Tongue (tissue), 3 donors: ENCODE measurements at places on chromosomes 12 and 14. TPM values are rescaled to one million over a fixed set of nuclear protein-coding genes. Genes with fewer than 3 reads are reported as not detected.

- no peak for DNase-seq
These were observed 293.0 kb downstream of the BTG1 start for GRCh38 chr12:91852634-91853033.

- no peak for DNase-seq
These were observed 488.3 kb upstream of the ATXN7L3B start for GRCh38 chr12:74049348-74049747.

DNA sequence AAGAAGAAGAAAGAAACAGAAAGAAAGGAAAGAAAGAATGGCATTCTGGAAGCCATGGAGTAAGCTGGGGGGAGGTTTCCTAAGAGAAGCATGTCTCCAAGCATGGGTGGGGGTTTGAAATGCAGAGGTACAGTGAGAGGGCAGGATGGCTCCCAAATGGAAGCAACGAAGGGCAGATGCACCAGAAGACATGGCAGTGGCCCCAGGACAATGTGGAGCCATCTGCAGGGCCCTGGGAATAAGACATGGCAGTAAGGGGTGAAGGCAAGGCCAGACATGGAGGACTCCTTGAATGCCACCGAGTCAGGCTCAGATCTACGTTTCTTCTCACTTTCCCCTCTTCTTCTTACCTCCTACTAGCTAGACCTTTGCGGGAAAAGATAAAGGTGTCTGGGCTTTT is 4.7 kb upstream of the COL2A1 start:
- DNase-seq, result no peak

GRCh38 chr12:16881986-16882570 is 276.1 kb upstream of the LMO3 start:
- no peak for DNase-seq

GRCh38 chr12:104348283-104348993 is 44.9 kb downstream of the EID3 start:
- no peak for DNase-seq

ACSM4 gene
- not detected for total RNA-seq

DNA sequence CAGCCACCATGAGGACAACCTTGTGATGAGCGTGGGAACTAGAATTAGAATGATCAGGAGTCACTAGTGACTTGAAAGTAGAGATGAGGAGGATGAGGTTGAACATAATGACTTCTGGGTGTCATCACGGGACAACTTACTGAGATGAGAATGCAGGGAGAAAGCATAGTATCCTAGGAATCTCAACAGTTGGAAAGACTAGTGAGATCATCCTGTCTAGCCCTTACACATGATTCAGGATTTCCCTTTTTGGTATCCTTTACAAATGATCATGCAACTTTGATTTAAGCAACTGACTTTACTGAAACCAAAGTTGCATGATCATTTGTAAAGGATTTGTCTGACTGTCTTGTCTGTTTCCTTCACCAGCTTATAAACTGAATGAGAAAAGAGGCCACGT is 51.8 kb upstream of the HIF1A start:
- no peak for DNase-seq

MANSC4 gene
- total RNA-seq, result not detected
